Sigmoid colon (tissue), 7 donors: ENCODE measurements at places on chromosomes 13 and 19. TPM values are rescaled to one million over a fixed set of nuclear protein-coding genes. Genes with fewer than 3 reads are reported as not detected.

- H3K4me1 ChIP-seq = no peaks in the 10 kb centered on the region
- no peaks in the 10 kb centered on the region for H3K36me3 ChIP-seq
- no peak overlapping the region for H3K4me3 ChIP-seq
Observed at GRCh38 chr13:51980908-51981307, 30.3 kb downstream of the ATP7B start.

DNA sequence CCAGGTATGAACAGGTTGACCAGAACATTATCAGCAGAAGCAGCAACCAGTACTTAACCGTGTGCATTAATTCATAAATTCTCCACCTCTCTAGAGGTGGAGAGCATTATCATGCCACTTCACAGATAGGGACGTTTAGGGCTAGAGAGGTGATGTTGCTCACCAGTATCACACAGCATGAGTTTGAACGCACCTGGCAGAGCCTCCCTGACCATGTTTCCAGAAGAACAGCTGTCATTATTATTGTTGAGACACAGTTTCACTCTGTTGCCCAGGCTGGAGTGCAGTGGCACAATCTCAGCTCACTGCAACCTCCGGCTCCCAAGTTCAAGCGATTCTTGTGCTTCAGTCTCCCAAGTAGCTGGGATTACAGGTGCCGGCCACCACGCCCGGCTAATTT, 6.8 kb downstream of the KANK2 start:
- H3K36me3 ChIP-seq = peaks cover 28% of the 10 kb centered on the region
- DNase-seq = no peak
- H3K27ac ChIP-seq = peak overlapping the region; percentile 93
- peak overlapping the region; percentile 2 for H3K4me3 ChIP-seq
- H3K27me3 ChIP-seq = no peaks in the 10 kb centered on the region

DNA sequence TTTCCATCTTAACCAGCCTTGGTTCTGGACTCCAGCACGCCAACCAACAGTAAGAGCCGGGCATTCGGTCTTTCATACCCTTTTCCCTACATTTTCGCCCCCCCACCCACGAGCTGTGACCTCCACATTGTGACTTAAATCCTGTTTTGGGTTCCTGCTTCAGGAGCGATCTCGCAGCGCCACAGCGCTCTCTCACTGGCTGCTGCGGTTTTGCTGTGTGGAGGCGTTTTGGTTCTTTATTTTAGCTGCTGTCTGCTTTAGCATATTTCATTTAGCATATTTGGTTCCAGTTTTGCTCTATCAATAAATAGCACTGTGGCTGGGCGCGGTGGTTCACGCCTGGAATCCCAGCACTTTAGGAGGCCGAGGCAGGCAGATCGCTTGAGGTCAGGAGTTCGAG, 19.5 kb upstream of the SLC39A3 start:
- no peak overlapping the region for H3K27ac ChIP-seq
- no peaks in the 10 kb centered on the region for H3K27me3 ChIP-seq
- H3K36me3 ChIP-seq = peaks cover 47% of the 10 kb centered on the region
- no peaks in the 10 kb centered on the region for H3K4me1 ChIP-seq

GRCh38 chr13:64377606-64378005, 2852.5 kb downstream of the PCDH9 start:
- no peak for DNase-seq
- H3K4me1 ChIP-seq = no peaks in the 10 kb centered on the region

DNA sequence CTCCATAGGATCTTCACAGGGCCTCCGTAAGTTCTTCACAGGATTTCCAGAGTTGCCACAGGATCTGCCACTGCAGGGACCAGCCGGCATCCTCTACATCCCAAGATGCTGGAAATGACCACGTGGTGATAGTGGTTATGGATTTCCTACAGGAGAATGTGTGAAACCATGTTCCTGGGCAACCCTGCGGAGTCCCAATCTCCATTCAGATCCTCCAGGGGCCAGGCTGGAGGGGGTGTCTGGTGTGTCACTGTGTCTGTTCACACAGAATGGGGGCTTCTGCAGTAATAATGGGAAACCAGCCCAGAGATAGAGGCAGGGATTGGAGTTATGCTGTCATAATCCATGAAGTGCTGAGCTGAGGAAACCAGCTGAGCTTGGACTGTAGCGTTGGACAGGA, 8.6 kb downstream of the LILRA6 start:
- H3K36me3 ChIP-seq = no peaks in the 10 kb centered on the region
- no peak overlapping the region for H3K27ac ChIP-seq
- DNase-seq = peak; percentile 26
- peaks cover 7% of the 10 kb centered on the region for H3K27me3 ChIP-seq

DNA sequence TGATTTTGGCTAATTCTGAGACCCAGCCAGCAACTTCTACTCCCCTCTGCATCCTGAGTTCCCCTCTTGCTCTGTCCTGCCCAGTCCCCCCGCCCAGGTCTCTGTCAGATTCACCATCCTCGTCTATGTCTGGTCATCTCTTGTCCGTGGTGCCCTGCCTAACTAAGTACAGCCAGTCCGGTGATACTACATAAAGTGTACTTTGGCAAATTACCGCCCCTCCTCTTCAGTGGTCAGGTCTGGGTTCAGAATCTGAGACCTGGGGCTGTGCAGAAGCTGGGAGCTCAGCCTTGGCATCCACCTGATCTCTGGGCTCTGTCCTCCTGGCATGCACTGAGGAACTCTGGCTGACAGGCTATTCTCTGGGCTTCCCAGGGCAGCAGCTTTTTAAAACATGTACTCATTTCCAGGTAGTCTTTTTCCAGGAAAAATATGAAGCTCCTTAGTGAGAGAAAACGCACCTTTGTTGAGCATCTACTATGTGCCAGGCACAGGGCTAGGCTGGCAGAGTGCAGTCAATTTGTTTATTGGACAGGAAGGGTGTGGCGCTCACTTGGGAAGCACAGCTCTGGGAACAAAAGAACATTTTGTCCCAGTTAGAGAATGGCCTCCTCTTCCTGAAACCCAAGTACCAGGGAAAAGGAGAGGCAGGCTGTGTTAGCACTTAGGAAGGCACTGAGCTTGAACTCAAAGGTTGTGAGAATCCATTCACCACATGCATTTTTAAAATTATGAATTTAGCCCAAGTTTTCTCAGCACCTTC, 88.9 kb downstream of the TSHZ3 start:
- no peak overlapping the region for H3K27ac ChIP-seq
- no peak for DNase-seq
- no peaks in the 10 kb centered on the region for H3K36me3 ChIP-seq
- peaks cover 29% of the 10 kb centered on the region for H3K4me1 ChIP-seq

DNA sequence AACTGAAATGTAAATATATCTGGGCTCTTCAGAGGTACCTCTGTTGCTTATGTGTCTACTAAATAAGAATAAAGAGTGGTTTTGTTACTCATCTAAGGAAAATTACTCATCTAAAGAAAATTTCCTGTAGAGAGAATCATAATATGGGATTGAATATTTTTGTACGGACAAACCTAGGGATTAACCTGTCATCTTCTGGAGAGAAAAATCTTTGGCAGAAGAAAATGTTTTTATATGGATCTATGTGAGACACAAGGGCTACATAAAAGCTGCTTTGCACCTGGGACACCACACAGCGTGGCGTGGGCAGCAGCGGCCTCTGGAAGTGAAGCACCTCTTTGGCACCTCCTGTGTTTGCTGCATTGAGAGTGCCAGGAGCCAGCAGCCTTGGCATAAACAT, 242.9 kb upstream of the DACH1 start:
- no peaks in the 10 kb centered on the region for H3K4me1 ChIP-seq
- H3K36me3 ChIP-seq = no peaks in the 10 kb centered on the region
- no peaks in the 10 kb centered on the region for H3K27me3 ChIP-seq
- no peak overlapping the region for H3K4me3 ChIP-seq
- no peak for DNase-seq

DNA sequence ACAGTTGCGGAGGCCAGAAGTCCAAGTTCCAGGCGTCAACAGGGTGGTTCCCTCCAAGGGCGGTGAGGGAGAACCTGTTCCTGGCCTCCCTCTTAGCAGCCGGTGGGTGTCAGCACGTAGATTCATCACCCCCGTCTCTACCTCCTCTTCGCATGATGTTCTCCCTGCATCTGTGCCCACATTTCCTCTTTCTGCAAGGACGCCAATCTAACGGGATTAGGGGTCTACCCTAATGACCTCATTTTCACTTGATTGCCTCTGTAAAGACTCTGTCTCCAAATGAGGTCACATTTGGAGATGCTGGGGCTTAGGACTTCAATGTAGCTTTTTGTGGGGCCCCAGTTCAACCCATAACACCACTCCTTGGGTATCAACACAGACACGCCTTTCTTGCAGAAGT, 38.5 kb downstream of the DPF1 start:
- no peaks in the 10 kb centered on the region for H3K36me3 ChIP-seq
- no peak overlapping the region for H3K4me3 ChIP-seq
- DNase-seq = no peak
- no peaks in the 10 kb centered on the region for H3K4me1 ChIP-seq
- H3K27me3 ChIP-seq = no peaks in the 10 kb centered on the region
- H3K27ac ChIP-seq = no peak overlapping the region

DNA sequence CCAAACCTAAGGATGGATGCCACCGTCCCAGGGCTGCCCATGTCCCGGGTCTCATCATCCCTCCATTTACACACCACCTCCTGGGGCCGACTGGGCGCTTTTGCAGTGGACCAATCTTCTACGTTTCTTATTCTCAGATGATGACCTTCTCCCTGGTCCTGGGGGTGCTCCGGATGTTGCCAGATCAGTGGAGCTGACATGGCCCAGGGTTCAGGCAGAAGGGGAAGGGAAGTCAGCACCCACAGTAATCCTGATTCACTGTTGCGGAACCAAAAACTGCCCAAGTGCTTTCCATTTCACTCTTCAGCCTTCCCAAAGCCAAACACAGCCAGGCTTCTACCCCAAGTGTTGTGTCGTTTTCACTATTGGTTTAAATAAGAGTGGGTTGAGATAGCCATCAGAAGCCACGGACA, 29.8 kb downstream of the RAB20 start:
- peaks cover 34% of the 10 kb centered on the region for H3K4me1 ChIP-seq
- H3K4me3 ChIP-seq = no peak overlapping the region
- H3K36me3 ChIP-seq = no peaks in the 10 kb centered on the region

- no peak for DNase-seq
- peaks cover 20% of the 10 kb centered on the region for H3K36me3 ChIP-seq
- H3K27me3 ChIP-seq = no peaks in the 10 kb centered on the region
- no peaks in the 10 kb centered on the region for H3K4me1 ChIP-seq
Observed at GRCh38 chr13:49733181-49733951, 42.1 kb upstream of the EBPL start.

GRCh38 chr13:30843548-30843947, 62.5 kb upstream of the MEDAG start:
- no peaks in the 10 kb centered on the region for H3K36me3 ChIP-seq
- no peak overlapping the region for H3K4me3 ChIP-seq
- H3K27me3 ChIP-seq = no peaks in the 10 kb centered on the region
- no peak for DNase-seq
- H3K4me1 ChIP-seq = no peaks in the 10 kb centered on the region
- no peak overlapping the region for H3K27ac ChIP-seq

DNA sequence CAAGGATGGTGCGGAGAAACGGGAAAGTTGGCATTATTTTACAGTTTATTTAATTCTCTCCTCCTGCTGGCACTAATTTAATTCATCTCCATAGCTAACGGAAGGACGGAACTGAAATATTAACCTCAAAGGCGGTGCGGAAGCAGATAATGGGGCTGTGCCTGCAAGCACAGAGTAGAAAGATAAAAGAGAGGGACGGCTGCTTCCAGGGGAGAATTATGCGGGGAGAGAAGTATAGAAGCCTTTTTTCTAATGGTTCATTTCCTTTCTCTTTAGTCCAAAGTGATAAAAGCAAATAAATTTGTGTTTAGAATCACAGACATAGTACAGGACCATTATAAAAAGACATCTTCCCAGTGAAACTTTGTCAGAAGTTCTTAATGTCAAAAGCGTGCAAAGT, 34.5 kb upstream of the UQCRFS1 start:
- no peaks in the 10 kb centered on the region for H3K36me3 ChIP-seq
- H3K27ac ChIP-seq = no peak overlapping the region
- H3K4me3 ChIP-seq = no peak overlapping the region
- no peak for DNase-seq
- no peaks in the 10 kb centered on the region for H3K4me1 ChIP-seq

DNA sequence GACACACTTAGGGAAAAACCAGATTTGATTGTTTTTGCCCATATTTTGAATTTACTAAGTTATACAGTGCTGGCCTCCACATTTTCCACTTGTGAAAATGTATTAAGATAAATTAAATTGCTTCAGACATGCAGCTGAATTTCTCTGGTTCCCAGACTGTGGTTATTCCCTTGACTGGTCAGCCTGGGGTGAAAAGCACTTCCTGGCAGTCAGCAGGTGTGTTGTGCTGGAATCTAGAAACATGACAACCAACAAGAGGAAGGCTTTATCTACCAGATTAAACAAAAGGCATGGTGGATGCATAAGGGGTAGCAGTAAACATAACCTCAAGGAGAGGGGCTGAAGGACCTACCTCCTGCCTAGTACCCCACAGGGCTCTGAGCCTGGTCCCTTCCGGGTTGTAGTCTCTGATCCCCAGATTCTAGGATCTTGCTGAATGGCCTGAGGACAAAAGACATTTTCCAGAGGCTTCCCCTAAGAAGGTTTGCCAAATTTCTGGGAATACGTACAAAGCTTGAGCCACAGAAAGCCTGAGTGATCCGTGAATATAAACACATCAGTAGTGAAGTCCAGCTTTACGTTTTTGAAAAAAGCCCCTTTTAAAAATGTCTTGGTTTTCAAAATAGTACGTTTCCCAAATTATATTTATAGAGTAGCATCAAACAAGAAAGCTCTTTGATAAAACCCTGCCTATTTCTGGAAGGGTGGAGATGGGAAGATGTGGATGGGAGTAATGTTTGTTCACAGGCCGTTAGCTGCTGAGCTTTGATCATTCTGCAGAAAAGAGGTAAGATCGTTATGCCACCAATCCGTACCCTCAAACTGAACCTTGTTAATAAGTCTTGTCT, 133.4 kb downstream of the LACC1 start:
- DNase-seq = no peak
- peaks cover 26% of the 10 kb centered on the region for H3K4me1 ChIP-seq
- H3K36me3 ChIP-seq = no peaks in the 10 kb centered on the region
- H3K27ac ChIP-seq = no peak overlapping the region
- H3K27me3 ChIP-seq = no peaks in the 10 kb centered on the region

The FAAP24 gene
- 0.14 TPM for total RNA-seq

The ZNF112 gene
- 3.3 TPM for total RNA-seq

The IGFL3 gene
- not detected for total RNA-seq

The DHX34 gene
- 9.1 TPM for total RNA-seq

The KCTD12 gene
- 87.4 TPM for total RNA-seq

The PSPN gene
- 0.41 TPM for total RNA-seq

The KCNRG gene
- not detected for total RNA-seq

The MEIS3 gene
- 14.3 TPM for total RNA-seq

The ISYNA1 gene
- total RNA-seq = 9.1 TPM

The PODNL1 gene
- total RNA-seq = not detected

The ENOX1 gene
- 11.1 TPM for total RNA-seq

The CEACAM4 gene
- not detected for total RNA-seq

The ZNF439 gene
- 4.8 TPM for total RNA-seq

The CAPN12 gene
- total RNA-seq = 0.33 TPM
